ENCODE measurements at places on chromosomes 4 and X.

- no peak for DNase-seq
Observed at GRCh38 chrX:545452-545885, 85.1 kb upstream of the SHOX start.

- DNase-seq: no peak
Observed at GRCh38 chr4:20493761-20494353, 206.4 kb upstream of the PACRGL start.

DNA sequence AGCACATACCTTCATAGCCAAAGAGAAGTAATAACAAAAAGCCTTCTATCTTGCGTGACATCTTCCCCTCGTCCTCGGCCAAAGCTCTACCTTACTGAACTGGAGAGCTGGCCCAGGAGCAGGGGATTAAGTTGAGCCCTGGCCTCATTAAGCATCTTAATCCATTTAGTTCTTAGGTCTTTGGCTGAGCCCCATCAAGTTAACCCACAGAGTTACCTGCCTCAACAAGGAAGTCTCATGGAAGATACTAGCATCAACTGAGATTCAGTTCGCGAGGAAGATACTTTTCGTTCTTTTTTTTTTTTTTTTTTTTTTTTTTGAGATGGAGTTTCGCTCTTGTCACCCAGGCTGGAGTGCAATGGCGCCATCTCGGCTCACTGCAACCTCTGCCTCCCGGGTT is at the start of gene RS1:
Gene RS1, minus strand, starts transcription at position 101 of the 400 bp plus-strand sequence. Its CDS starts 40 bp downstream, at position 61.
- peak; percentile 96 for DNase-seq

DNA sequence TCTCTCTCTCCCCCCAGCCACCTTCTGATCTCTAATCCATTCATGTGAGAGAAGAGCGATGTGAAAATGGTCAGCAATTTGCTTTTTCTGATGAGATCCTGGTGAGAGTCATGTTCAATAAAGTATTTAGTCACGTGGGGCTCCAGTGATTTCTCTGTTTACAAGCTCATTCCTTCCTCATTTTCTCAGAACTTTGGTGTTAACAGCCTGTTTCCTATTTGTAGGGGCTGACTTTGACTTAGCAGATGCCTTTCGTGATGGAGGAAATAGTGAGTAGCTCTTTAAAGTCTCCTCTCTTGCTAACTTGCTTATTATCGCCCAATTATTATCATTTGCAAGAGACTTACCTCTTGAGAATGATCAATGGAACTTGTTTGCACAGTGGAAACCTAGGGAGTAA is 72.6 kb upstream of the CD99 start:
- DNase-seq: no peak

DNA sequence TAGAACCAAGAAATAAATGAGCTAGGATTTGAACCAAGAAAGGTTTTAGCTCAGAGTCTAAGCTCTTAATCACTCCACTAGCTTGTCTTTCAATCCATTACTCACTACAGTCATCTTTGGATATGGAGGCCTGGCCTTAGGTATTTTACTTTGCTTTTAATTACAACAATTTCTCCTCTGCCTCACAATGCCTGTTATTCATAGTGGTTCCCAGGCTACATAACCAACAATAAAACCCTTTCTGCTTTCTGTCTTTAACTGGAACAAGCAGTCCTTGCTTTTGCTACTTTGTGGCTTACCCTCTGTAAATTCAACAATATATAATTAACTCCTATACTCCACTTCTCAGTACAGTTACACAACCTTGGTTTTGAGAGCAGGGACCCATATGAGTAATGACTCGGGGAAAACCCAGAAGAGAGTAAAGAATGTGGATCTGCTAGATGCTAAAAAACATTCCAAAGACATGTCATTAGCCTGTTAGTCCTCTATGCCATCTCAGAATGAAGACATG is 94.7 kb upstream of the NAP1L5 start:
- DNase-seq: peak; percentile 28

DNA sequence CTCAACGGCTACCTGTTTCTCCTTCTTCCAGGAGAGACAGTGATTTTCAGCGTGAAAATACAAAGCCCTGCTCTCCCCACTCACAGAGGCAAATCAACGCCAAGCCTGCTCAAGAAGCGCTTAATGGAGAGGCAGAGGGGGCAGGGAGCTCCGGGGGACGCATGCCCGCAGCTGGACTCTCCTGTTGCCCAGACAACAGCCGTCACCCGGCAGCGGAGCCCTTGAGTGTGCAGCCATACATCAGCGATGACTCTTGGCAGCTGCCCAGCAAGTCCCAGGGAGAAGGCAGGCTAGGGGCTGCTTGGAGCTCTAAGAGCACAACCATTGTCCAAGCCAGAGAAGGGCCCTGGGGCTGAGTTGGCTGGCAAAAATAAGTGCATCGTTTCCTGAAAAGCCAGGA is 71.0 kb upstream of the AFAP1 start:
- DNase-seq: peak; percentile 58

- DNase-seq: no peak
Observed at GRCh38 chr4:99861120-99861905, 32.9 kb downstream of the LAMTOR3 start.

GRCh38 chrX:28850955-28851354 is 263.7 kb downstream of the IL1RAPL1 start:
- no peak for DNase-seq

GRCh38 chr4:161828061-161828460 is 335.7 kb downstream of the FSTL5 start:
- DNase-seq: no peak

DNA sequence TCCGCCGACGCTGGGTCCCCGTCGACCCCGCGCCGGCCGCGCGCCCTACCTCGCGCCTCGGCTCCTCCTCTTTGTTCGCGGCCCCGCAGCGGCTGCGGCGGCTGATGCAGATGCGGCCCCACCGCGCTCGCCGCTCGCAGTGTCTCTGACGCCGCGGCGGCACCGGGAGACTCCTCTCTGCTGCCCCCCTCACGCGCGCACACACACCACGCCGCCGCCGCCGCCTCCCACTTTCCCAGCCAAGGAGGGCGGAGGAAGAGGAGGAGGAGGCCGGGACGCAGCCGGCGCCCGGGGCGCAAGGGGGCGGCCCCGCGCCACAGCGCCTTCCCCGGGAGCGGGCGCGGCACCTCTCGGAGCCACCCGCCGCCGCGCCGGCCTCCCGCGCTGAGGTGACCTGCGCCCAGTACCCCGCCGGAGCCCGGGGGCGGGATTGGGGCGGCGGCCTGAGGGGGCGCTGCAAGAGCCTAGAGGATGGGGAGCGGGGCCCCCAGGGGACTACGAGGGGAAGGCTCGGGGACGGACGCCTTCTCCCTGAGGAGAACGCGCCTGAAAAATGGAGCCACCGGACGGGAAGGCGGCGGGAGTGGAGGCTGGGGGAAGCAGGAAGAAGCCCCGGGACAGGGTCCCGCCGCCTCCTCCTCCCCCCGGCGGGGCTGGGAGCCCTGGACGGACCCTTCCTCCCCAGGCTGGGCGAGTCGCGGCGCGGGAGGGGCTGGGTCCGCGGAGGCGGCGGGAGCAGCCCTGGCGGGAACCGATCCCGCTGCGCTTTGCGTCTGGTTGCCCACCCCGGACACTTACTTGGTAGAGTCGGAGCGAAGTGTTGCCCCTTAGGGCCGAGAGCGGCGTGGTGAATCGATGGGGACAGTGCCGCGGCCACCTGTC is at the start of gene SH3RF1:
Gene SH3RF1, minus strand, starts transcription at position 147 of the 882 bp plus-strand sequence. CDS start 1,744 bp downstream, outside the sequence.
- peak; percentile 88 for DNase-seq
